ENCODE measurements at places on chromosomes 11 and 22.

DNA sequence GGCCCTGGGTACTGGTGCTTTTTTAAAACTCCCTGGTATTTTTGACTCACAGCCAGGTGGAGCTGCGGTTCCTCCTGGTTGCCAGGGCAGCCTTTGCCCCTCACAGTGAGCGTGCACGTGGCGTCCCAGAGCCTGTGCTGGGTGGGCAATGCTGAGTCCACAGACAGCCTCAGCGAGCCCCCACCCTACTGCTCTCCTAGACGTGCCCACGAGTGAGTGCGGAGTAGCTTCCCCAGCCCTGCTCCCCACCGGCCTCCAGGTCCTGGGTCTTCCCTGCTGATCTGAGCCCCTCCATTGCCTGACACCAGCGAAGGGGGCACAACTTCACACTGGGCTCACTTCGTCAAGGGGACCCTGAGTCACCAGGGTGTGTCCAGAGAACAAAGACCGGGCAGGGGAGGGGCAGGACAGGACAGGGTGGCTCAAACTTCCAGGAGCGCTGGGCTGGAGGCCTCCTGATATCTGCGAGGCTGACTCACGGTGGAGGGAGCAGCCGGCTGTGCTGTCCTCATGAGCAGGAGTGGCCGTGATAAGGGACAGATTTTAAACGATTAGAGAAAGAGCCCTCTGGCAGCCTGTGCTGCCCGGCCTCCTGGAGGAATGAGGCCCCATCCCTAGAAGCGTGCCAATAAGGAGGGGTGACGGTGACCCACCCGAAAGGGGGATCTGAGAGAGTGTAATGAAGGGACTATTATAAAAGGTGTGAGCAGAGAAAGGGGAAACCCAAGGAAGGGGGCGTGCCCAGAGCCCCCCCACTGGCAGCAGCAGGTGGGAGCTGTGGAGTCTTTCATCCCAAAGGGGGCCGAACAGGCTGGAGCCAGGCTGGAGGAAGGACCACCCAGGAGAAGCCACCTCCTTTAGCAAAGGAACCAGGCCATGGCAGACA lies 129.3 kb upstream of the FGF3 start:
- DNase-seq: no peak

DNA sequence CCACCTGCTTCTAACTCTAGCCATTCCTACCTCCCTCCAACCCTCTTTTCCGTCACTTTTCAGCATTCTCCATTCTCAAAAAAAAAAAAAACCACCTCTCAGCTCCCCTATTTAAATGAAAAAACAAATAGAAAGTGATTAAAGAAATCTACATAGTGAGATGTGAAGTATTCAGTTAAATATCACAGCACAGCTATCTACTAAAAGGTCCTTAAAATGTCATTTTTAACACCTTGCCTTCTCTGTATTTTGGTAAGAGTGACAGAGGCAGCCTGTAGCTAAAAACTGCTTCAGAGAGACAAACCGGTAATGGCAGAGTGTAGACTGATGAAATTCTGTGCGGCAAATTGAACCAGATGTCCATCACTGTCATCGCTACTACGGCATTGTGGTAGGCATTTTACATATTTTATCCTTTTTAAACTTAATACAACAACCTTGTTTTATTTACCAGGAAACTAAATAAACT lies 346 bp upstream of the ALG9 start:
- no peak for DNase-seq

- DNase-seq: peak; percentile 29
Observed at GRCh38 chr11:68004551-68005335, 846 bp upstream of the UNC93B1 start.

GRCh38 chr11:10377183-10377582 lies 72.3 kb downstream of the ADM start:
- no peak for DNase-seq

GRCh38 chr11:21179770-21180169 lies 510.4 kb downstream of the NELL1 start:
- DNase-seq: no peak

DNA sequence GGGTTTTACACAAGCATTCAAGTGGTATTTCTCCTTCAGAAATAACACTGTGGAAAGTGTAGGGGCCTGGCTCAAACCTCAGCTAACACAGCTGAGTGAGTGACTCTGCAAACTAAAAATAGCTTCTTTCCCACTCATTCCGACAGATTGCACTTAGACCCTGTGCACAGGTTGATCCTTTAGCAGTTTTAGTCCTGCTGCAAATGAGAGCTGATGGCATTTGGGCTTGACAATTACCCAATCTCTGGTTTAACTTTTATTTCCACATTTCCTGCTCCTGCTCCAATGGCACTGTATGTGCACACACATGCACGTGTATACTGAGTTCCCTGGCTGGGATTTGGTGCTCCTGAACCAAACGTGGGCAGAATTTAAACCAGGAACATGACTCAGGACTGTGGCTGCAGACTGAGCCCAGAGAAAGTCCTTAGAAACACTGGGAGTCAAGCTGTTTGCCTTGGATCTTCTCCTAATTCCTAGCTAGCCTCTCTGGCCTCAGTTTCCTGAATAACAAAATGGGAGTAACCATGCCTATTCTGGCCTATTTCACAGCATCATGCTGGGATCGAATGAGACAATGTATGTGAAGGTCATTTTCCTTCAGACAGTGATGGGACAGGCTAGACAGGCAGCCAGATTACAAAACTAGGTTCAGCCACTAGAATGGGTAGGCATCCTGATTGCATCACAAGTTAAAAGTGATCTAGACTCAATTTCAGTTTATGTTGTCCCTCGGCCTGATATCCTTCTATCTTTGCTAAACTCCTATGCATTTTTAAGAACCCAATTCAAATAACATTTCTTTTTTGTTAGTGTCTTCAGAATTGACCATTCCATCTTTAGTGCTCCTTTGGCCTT lies 58.2 kb downstream of the SERGEF start:
- no peak for DNase-seq

DNA sequence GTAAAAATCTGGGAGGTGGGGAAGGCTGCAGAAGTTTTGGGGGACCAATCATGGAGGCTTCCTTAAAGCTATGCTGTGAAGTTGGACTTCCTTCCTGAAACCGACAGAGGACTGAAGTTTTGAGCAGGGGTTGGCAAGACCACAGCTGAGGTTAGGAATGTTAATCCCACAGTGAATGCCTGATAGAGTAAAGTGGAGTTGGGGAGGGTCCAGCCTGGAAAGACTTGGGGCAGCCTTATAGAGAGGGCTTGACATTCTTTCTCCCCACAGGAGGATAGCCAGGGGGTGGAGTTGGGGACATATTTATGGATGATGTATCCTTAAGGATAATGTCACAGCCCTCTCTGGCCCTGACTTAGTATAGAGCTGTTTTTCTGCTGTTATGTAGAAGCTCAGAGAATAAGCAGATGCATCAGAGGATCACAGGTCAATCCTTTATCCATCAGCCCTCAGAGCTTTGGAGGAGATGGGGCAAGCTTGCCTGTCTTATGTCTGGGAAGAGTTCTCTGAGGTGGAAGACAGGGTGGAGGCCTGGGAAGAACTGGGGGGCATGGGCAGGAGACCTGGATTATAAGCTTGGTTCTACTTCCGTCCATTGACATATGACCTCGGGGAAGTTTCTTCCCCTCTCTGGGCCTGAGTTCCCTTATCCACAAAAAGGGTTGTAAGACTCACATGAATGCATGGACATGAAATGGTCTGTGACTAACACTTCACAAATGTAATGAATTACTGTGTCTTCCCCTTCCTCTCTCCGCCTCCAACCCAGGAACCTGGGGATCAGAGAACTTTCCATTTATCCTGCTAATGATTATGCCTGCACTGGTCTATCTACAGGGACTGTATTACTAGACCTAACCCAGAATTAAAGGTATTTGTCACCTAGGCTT lies 317.8 kb downstream of the MIAT start:
- no peak for DNase-seq

- DNase-seq: no peak
Observed at GRCh38 chr11:64670975-64671374, 52.0 kb downstream of the NRXN2 start.

DNA sequence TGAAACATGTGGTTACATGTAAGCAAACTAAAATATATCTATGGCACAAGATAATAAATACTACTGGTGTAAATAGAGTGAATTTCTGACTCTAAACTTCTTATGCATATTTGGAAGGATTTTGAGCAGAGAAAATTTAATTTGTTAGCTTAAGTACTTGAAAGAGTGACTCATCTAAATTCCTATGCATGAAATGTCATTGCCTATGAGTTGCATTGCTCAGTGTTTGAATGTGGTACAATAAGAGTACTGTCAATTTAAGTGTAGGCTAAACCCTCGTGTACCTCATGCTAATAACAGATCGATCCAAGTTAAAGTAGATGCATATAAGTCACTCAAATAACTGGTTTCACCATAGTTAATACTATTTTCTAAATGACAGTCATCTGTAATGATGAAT lies 5.3 kb upstream of the CARD18 start:
- no peak for DNase-seq

DNA sequence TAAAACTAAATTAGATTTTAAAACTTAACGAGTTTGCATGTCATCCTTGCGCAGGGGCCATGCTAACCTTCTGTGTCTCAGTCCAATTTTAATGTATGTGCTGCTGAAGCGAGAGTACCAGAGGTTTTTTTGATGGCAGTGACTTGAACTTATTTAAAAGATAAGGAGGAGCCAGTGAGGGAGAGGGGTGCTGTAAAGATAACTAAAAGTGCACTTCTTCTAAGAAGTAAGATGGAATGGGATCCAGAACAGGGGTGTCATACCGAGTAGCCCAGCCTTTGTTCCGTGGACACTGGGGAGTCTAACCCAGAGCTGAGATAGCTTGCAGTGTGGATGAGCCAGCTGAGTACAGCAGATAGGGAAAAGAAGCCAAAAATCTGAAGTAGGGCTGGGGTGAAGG lies 10.6 kb downstream of the LIMK2 start:
- no peak for DNase-seq

- no peak for DNase-seq
Observed at GRCh38 chr22:43624144-43624998, 187.7 kb downstream of the EFCAB6 start.

- peak; percentile 61 for DNase-seq
Observed at GRCh38 chr22:22928666-22929380, 41.2 kb downstream of the IGLL5 start.

DNA sequence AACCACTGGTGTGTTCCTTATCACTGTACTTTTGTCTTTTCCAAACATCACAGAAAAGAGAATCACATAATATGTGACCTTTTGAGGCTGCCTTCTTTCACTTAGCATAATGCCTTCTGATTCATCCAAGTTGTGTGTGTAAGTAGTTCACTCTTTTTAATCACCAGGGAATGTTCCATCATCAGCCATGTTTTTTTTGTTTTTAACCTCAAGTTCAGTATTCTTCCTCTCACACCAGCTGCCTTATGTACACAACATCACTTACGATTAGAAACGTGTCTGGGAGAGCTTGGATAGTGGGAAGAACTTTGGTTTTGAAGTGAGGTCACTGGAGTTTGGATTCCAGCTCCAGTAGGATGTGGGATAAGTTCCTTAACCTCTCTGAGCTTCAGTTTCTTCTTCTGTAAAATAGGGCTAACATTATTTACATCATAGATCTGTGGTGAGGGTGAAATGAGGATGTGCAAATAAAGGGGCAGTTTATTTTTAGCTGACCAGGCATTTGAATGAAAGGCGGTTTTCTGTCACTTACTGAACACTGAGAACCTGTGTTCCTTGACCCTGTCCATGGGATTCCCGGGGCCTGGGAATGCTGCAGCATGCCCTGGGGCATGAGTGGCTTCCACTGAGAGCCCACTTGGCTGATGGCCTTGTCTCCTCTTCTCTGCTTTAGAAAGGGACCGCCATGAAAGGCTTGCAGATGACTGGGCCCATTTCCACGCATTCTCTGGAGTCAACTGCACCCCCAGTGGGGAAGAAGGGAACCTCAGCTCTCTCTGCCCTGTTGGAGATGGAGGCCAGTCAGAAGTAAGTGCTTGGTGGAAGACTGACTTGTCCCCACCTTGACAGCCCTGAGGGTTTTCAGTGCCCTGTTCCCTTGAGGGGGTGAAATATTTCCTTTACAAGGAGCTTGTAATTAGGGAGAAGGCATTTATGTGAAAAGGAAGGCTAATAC lies 92.6 kb downstream of the DEPDC5 start:
- DNase-seq: no peak

DNA sequence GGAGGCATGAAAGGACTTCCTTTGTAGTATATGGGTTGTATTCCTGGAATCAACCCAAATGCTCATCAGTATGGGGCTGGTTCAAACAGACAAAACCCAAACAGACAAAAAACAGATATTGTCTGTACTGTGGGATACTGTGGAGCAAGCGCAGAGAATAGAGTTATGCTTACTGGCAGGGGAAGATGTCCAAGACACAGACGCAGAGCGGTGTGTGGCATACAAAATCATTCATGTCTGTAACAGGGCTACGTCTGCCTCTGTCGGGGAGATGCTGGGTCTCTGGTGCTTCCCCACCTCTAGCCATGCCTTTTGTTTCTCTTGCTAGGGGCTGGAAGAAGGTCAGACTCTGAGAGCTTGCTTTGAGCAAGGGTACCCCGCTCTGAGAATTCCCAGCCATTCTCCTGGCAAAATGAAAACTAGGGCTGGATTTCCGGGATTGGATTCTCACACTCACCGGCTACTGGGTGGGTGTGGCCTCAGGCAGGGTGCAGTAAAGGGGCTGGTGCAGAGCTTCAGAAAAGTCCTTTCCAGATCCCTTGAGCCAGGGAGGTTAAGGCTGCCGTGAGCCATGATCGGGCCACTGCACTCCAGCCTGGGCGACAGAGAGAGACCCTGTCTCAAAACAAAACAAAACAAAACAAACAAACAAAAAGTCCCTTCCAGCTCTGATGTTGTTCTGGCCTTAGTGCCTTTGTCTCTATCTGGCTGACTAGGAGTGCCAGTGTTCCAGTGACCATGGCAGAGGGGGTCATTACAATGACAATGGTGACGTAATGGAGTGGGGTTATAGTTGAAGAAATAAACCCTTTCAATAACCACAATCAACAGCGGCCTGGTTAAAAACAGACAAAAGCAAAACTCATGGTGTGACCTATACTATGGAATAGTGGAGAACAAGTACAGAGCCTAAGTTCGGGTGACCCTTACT lies 2.9 kb upstream of the ABCC8 start:
- DNase-seq: no peak

GRCh38 chr11:71372693-71373657 lies 75.2 kb downstream of the DHCR7 start:
- no peak for DNase-seq

DNA sequence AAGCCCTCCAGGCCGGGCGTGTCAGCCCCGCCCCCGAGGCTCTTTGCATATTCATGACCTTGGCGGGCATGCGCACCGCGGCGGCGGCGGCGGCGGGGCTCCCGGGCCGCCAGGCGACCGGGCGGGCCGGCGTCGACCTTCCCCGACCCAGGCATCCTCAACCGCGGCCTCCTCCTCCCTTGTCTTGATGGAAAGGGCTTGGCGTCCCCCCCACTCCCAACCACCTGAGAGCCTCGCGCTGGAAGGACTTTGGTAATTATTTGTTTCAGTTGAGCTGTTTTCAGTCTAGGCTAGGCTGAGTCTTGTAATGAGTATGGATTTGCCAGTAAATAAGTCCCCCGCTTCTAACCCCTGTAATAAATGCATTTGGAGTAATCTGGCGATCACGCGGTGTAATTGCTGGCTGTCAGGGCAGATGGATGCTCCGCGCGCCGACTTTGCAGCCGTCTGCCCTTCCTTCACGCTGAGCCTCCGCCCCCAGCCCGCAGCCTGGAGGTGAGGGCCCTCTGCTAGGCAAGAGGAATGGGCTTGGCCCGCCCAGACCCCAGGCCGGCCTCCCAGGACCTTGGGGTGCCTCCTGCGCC lies 25.2 kb downstream of the FLRT1 start:
- DNase-seq: no peak
